ENCODE measurements at places on chromosomes 6 and 20.

DNA sequence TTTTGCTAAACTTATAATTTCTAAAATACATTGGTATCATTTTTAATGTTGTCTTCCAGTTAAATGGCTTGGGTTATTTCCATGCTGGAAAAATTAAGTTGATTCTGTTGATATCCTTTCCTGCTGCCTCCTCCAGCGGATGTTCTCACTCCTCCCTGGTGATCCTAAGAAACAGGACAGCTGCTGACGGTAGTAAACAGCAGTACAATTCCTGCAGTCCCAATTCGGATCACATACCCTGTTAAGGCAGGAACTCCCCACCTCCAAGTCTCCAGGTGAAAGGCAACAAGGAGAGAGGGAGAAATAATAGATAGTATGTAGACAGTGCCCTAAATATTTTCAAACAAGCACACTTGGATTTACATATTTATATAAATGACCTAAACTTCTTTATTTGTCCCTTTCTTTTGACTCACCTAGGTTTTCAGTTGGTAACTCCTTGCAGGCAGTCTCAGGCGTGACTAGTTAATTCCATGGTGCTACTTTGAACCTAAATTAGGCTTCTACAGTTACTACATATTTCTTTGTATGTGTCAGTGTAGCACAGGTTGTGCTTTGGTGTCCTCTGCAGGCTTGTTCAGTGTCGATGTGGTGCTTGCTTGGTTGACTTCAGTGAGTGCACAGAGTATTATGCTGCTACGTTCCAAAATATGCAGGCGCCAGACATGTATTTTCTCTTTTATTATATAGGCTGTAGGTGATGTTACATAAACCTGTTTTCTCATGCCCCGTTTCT lies 126.0 kb downstream of the ADGRB3 start:
- DNase-seq: no peak

GRCh38 chr6:156449569-156449968 lies 327.6 kb upstream of the ARID1B start:
- no peak for DNase-seq

- DNase-seq: no peak
Measured at GRCh38 chr6:2844008-2844407, 2.3 kb upstream of the SERPINB1 start.

DNA sequence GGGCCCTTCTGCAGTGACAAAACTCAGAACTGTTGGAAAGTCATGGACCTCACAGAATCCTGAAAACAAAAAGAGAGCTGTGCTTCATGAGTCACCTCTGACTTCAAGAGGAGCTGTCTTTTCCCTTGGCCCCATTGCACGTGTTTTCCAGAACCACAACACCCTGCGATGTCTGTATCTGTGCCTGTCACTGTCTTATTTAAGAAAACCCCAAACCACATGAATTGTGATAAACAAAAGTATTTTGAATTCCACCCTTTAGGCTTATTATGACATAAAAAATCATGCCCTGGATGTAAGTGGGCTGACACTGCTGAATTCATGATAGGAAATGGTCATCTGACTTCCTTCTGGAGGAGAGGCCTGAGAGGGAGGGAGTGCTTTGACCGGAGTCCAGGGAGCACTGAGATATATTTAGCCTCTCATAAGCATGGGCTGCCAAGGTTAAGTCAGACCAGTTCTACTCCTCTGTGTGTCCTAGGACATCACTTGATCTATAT lies 96.4 kb upstream of the DUSP22 start:
- DNase-seq: peak; percentile 47

- DNase-seq: peak; percentile 16
Measured at GRCh38 chr6:168047841-168048723, 30.9 kb downstream of the FRMD1 start.

DNA sequence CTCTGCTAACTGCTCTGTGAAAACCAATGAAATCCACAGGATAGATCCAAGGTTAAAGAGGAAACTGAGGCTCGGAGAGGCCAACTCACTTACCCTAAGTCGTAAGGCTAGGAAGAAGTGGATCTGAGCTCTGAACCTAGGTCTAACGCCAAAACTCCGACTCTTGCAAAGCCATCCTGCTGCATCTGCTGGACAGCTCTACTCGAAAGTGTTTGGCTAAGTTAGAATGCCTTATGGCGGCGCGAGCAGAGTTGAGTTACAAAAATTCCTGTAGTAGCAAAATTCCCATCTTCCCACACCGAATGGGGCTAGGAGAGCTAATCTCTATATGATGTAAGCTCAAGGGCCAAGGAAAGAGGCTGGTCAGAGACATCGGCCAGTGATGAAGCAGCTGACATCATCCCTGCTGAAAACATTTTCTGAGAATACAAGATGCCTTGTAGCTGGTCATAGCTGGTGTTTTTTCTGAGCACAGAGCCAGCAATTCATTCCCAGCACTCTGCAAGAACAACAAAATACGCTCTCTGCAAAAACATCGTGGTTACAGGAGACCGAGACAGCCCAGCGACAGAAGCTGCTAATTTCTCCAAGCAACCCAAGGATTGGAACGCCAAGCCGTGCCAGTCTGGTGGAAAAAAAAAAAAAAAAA lies 1.8 kb downstream of the SPATA2 start:
- DNase-seq: no peak

All from femur (tissue), 1 donor.